ENCODE measurements at places on chromosomes 3 and 15.

- DNase-seq = no peak
These were observed 4.3 kb upstream of the EIF3J start for GRCh38 chr15:44532689-44533088.

- DNase-seq = no peak
These were observed 22.5 kb downstream of the MAP2K5 start for GRCh38 chr15:67564968-67565345.

DNA sequence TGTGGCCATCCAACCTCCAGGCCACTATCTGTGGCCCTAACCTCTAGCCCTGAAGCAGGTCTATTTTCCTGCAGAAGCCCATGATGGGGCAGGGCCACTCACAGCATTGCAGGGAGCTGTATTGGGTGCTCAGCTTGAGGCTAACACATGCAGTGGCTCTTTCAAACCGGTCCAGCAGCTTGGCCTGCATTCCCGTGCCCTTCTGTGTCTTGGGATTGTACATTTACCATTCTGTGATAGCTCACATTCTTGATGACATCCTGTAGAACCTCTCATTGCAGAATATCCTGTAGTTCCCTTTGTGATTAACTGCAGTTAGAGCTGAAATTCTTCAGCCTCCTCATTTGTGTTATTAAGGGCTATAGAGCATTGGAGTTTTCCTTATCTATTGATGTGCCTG, 60.8 kb upstream of the ANKRD34C start:
- no peak for DNase-seq

GRCh38 chr3:151330379-151330778, 1.0 kb upstream of the P2RY13 start:
- DNase-seq = no peak

GRCh38 chr15:79094611-79095021, 4.0 kb upstream of the RASGRF1 start:
- no peak for DNase-seq

DNA sequence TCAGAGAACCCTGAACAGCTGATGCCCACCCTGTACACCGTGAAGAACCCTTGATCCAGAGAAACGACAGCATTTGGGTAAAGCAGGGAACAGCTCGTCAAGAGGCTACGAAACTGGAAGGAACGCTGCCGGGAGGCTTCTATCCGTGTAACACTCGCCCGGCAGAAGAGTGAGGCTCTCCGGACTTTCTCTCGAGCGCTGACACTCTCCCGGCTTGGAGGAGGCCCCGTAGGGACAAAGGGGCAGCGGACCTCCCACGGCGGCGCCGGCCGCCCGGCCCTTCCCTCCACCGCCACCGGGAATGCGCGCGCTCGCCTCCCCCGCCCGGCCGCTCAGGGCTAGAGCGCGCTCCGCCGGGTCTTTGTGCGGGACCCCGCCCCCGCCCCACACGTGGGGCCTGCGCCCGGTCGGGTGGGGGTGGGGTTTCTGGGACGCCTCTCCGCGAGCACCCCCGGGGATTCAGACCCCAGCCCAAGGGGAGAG, 1.7 kb downstream of the HYAL2 start:
- DNase-seq = peak; percentile 77

GRCh38 chr3:99823723-99824711, 6.4 kb downstream of the CMSS1 start:
- DNase-seq = no peak

DNA sequence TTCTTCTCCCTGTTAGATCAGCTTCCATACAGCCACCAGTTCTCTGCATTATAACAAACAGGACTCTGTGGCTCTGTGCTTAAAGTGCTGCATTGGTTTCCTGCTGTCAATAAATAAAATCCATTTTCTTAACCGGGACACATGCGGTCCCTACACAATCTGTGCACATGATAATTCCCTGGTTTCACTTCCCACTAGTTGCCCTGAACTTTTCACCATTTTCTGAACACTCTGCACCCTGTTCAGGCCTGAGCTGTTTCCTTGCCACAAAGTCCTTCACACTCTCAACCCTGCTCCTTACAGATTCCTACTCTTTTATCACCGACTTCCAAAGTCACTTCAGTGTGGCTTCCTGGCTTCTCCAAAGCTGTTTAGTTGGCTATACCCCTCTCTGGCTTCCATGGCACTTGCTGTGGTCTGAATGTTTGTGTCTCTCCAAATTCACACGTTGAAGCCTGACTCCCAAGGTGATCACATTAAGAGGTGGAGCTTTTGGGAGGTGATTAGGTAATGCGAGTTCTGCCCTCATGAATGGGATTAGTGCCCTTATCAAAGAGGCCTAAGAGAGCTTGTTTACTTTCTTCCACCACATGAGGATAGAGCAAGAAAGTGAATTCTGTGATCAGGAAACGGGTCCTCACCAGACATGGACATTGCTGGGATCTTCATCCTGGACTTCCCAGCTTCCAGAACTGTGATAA, 233.4 kb downstream of the CHST2 start:
- DNase-seq = no peak

DNA sequence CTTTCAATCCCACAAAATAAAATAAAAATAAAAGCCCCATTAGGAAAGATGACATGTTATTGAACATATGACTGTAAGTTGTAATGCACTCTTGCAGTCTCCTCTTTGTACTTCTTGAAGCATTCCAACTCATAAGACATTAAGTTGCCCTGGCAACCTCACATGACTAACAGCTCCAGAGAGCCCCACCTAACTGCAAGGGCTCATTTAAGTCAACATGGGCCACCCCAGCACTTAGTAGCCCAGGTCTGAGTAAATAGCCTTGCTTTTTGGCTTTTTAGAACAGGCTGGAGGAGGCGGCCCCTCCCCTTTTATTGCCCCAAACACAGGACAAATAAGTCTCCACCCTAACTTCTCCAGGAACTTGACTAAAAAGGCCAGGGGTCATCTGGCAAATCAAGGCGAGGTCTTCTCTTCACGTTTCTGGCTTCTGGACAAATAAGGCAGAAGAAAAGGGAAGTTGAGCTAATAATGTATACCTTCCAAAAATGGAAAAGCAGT, 135.1 kb downstream of the TMCO5A start:
- peak; percentile 86 for DNase-seq

- DNase-seq = no peak
These were observed 90.0 kb downstream of the ST6GAL1 start for GRCh38 chr3:187020376-187020775.

- peak; percentile 61 for DNase-seq
These were observed 80.5 kb upstream of the SLC24A5 start for GRCh38 chr15:48040166-48040817.

GRCh38 chr3:160906646-160907045, 150.6 kb downstream of the PPM1L start:
- DNase-seq = no peak

DNA sequence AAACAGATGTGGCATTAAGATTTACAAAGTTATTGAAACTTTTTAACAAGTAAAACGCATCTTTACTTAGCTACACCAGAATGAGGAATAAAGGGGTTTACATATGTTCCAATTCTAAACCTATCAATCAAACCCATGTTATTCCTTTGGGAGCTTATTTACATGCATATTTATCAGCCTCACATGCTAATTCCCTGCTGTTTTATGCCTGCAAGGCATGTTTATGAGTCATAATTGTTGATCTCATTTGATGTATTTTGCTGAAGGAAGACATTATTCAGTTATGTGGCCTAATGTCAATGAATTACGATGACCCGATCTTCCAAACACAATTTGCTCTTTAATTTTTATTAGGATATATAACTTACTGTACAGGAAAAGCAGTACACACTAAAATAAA, 272.9 kb downstream of the TBC1D5 start:
- no peak for DNase-seq

GRCh38 chr3:4052706-4053105, 250.5 kb upstream of the SETMAR start:
- DNase-seq = no peak

- no peak for DNase-seq
These were observed 24.9 kb upstream of the DNAAF4 start for GRCh38 chr15:55532944-55533343.

GRCh38 chr15:87528873-87529272, 727.7 kb downstream of the NTRK3 start:
- no peak for DNase-seq

DNA sequence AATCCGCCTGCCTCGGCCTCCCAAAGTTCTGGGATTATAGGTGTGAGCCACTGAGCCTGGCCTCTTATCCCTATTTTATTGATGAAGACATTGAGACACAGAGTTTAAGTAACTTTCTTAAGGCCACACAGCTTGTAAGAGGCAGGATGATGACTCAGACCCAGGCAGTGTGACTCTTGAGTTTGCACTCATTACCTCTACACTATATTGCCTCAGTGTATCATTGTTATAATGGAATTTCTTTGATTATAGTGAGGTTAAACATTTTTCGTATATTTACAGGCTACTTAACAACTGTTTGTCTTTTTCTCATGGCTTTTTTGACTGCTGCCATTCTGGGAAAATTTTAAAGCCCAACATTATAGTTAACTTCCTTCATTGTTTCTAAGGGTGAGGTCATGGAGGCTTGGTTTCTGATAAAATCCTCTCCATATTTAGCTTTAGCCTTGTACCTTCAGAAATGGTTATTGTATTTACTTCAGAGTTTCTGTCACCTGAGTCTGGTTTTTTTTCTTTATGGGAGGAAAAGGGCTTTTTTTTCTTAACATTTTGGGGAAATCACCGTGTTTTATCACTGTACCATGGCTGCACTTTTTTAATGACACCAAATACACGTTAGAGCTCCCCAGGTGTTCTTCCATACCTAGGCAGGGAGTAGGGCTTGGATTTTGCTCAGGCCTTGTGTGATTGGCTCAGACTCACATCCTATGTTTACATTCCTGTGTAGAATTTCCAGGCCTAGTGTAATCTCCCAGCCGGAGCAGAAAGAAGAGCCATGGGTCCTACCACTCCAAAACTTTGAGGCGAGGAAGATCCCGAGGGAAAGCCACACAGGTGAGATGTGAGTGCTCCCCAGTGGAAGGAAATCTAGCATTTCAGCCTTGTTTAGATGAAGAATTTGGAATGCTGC, 6.3 kb downstream of the ZNF774 start:
- DNase-seq = peak; percentile 75

GRCh38 chr3:127723011-127723567, 50.3 kb downstream of the ABTB1 start:
- no peak for DNase-seq

DNA sequence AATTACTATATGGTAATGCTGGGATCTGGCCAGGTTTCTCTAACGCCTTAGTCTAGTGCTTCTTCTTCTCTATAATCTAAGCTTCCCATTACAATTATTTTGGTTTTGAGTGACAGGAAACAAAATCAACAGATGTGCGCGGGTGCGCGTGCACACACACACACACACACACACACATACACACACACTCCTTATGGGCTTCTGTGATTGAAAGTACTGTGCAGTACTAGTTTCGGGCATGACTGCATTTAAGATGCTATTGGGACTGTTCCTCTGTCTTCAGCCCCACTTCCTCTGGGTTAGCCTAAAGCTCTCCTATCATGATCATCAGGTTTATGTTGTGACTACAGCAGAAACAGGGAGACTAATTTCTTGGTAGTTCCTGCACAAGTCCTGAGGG, 32.2 kb downstream of the EPHB1 start:
- no peak for DNase-seq

DNA sequence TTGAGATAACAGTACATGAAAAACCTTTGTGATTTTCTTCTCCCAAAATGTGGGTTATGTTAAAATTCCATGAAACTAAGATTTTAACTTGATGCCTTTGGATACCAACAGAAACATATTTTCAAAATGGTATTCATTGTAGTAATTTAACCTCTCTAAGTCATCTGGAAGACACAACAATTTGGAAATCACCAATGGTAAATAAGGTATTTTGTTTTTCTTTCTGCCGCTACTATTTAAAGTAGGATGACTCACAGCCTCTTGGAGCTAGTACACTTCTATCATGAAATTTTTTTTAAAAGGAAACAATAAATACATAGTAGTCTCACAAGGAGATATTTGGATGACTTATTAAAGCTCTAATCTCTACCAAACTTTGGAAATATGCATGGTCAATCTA, 291.6 kb upstream of the VEPH1 start:
- peak; percentile 18 for DNase-seq

DNA sequence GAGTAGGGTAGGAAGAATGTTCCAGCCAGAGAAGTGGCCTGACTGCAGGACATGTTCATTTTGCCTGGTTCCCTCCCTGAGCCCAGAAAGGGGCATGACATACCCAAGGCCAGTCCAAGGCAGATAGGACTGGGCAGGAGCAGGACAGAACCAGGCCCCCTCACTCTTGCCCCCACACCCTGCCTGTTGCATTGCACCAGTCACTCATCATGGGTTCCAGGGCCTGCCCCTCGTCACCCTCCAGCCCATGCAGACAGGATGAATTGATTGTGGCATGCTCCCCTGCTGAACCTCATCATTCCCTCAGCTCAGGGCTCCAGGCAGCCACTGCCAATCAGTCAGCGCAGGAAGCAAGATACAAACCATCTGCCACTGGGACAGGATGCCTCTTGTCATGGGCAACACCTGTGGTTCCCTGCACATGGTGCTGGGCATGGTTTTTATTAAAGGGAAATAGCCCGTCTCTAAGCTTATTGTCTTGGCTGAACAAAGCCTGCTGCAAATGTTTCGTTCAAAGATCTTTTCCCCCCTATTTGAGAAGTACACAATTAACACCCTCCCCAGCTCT, 48.9 kb downstream of the RASGRF1 start:
- DNase-seq = no peak

DNA sequence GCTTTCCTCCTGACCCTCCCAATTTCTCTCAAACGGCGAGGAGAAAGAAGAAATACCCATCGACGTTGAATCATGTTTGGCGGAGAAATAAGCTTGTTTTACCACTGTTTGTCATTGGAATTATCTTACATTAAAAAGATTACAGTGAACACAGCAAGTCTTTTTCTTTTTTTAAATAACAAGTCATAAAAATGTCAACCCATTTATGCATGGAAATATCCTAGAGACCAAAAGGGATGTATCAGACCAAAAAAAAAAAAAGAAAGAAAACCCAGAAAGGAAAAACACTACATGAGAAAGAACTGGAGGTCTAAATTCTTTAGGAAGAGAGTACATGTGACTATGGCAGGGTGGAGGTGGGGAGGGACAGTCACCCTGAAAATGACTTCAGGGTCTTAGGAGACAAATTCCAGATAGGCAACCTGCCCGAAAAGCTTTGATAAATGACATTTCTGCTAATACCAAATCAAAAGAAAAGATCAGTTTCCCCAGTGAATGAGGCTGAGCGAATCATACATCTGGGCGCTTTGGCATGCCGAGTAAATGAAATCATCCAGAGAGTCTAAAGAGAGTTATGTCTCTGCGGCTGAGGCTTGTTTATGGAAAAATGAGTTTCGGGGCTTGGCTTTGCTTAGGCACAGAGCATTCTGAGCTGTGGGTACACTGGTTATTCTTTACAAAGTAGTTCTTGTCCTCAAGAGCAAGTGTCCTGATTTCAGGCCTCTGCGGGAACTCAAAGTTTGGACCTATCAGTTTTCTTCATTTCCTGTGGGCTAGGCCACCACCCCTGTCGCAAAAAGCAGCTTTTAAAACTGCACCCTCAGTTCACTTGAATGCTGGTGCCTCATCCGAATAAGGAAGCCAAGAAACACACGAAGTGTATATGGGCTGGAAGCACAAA, 110.1 kb upstream of the TGFBR2 start:
- peak; percentile 92 for DNase-seq

GRCh38 chr15:51561271-51561670, 61.3 kb downstream of the DMXL2 start:
- no peak for DNase-seq

GRCh38 chr3:40597441-40597840, 72.7 kb downstream of the ZNF621 start:
- no peak for DNase-seq

Data from mesenchymal stem cell (in vitro differentiated cells and primary cell).